ENCODE measurements at places on chromosomes 1 and 21.

GRCh38 chr1:54471588-54471987 lies 65.4 kb upstream of the SSBP3 start:
- DNase-seq = no peak

DNA sequence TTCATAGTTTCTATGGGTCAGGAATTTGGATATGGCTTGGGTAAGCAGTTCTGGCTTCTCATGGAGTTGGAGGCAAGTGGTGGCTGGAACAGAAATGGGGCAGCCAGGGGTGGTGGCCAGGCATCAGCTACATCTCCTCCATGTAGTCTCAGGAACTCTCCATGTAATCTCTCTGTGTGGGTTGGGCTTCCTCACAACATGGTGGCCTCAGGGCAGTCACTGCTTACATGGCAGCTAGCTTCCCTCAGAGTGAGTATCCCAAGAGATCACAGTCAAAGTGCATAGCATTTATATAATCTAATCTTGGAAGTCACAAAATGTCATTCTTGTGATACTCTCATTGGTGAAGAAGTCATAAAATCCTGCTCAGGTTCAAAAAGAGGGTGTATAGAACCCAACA lies 25.7 kb downstream of the MR1 start:
- no peak for DNase-seq

DNA sequence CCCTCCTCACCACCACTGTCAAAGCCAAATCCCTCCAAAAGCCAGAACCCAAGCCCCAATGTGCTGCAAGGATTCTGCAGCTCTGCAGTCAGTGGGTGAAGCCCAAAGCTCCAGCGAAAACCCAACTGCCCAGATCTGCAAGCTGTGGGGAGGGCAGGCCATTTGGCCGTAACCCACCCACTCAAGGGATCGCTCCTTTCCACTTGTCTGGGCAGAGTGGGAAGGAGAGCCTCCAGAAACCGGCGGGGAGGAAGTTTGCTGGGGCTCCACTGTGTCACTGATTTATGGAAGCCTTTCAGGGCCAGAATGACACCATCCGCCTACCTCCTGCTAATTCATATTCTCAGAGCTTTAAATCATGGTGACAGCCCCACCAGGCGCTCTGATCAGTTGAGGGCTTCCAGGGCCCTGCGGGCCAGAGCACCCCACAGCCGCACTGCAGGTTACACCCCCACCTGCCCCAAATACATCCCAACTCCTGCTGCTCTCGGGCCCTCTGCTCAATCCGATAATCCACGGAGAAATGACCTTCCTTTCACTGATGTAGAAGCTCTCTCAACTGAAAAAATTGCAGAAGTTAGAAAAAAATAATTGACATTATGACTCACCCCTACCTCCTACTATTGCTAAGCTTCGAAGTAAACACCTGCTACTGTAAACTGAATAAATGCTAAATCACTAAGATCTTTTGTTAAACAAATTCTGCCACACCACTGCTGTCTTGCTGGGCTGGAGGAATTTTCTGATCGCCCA lies 40.6 kb upstream of the RAB4A start:
- no peak for DNase-seq

GRCh38 chr1:81407000-81407821 lies 393.5 kb upstream of the ADGRL2 start:
- no peak for DNase-seq

- no peak for DNase-seq
Measured at GRCh38 chr1:219629296-219629880, 16.5 kb upstream of the ZC3H11B start.

- no peak for DNase-seq
Measured at GRCh38 chr1:154241703-154242351, 21.1 kb downstream of the UBAP2L start.

- no peak for DNase-seq
Measured at GRCh38 chr1:184789884-184790283, 35.2 kb upstream of the EDEM3 start.

DNA sequence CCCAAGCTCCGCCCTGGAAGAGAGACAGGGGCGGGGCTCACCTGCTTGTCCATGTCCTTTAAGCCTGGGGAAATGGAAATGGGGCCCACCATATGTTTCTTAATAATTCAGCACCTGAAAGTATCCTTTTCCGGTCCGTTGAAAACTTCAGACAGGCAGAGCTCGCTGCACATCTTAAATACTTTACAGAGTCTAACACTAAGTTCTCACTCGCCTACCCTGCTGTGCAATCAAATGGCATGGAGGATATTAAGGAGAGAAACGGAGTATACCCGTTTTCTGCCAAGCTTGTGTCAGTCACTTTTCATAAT lies 467 bp upstream of the CC2D1B start:
- no peak for DNase-seq

- no peak for DNase-seq
Measured at GRCh38 chr1:40599926-40600325, 65.6 kb downstream of the RIMS3 start.

DNA sequence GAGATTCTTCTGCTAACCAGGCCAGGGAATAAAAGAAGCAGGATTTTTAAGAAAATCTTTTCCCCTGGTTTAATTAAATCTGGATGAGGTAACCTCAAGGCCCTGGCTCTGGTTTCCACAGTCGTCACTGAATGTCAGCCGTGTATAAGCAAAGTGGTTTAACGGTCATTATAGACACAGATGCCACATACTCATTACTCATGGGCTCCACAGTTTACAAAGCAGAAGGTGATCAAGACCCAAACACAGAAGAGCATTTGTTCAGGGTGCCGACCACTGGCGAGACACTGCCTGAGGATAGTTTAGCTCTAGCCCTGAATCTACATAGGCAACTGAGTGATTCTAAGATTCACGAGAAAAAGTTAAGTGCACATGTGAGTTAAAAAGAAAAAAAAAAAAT lies 27.8 kb upstream of the RAP1GAP start:
- DNase-seq = no peak

- no peak for DNase-seq
Measured at GRCh38 chr1:112594208-112594876, 24.6 kb downstream of the ST7L start.

GRCh38 chr1:153520818-153521476 lies 14.8 kb downstream of the S100A6 start:
- DNase-seq = no peak

GRCh38 chr1:180953291-180954004 lies 40.8 kb downstream of the KIAA1614 start:
- DNase-seq = no peak

DNA sequence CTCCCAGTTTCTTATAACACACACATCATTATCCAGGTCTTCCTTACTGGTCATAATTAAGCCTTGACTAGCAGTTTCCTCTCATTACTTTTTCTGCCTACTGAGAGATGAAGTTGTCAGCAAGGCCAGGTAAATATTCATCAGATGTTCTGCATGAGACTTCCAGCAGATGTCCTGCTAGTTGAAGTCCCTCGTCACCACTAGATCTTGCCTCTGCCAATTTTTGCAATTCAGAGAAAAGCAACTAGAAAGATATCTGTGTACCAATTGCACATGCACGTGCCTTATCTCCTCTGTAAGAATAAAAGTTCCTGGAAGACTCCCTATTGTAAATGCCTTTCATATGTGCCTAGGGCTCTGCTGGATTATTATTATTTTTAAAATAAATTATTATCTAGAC lies 18.3 kb downstream of the ACKR1 start:
- no peak for DNase-seq

- DNase-seq = no peak
Measured at GRCh38 chr1:206847337-206847834, 18.0 kb upstream of the IL20 start.

DNA sequence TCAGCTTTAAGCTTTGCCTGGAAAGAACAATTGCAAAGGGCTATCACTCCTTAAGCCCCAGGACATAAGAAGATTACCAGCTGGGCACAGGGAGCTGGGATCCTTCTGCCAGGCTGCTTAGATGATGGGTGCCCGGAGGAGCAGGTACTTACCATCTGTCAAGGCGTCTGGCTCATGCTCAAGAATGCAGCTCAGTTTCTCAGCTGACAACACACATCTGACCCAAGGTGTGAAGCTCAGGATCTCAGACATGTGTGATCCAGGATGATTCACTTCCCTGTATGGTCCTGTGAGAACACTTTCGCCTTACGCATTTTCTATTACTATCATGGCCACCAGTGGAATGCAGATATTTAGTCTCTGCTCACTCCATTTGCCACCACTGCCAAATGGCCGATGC lies 14.7 kb upstream of the DISC1 start:
- DNase-seq = no peak

- no peak for DNase-seq
Measured at GRCh38 chr1:209662879-209663327, 10.7 kb upstream of the LAMB3 start.

DNA sequence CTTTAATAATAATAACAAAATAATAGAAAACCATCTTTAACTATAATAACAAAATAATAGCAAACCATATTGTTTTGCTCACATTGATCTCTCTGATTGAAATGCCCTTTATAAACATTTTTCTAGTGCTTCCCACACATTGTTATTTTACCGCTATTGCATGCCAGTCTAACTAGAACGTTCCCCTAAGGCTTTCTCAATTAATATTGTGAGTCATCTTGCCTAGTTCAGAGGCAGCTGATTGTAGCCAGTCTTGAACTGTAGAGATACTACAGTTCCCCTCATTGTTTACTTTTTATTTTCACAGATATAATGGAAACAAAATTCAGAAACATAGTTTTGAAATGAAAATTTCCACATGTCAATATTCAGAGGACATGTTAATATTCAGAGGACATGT lies 192.3 kb upstream of the ADGRL4 start:
- no peak for DNase-seq

- DNase-seq = no peak
Measured at GRCh38 chr1:62022382-62022983, 172.2 kb upstream of the L1TD1 start.

GRCh38 chr1:76269155-76269554 lies 194.6 kb downstream of the ST6GALNAC3 start:
- no peak for DNase-seq

- no peak for DNase-seq
Measured at GRCh38 chr1:178496410-178497135, at the start of gene CLEC20A. CLEC20A (minus strand) TSS chr1:178496964; CDS start chr1:178496939, 25 bp downstream.

DNA sequence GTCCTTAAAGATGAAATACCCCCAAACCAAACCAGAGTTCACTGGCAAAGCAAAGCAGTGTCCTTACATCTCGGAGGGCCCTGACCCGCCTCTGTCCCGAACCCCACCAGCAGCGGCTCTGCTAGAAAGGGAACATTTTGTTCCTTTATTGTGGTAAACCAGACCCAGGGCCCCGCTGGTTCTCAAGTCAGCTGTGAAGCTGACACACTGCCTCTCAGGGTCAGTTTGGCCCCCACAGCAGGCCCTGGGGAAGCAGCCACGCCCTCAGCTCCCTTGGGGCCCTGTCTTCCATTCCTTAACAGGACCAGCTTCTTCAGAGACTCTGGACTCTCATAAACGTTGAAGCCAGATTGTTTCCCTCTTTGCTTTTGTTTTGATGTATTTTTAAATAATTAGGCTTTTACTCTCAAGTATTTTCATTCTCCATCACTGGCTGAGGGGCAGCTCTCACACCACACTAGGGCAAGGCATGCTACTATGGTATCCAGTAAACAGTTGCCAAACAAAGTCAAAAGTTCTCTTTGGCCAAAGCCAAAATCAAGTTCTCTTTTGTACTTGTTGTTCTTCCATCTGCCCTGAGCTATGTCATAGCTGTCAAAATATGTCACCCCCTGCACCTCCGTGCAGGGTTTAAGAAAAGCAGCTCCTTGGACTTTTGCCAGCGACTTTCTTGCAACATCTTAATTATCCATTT lies 61.1 kb upstream of the ANGPTL1 start:
- DNase-seq = no peak

DNA sequence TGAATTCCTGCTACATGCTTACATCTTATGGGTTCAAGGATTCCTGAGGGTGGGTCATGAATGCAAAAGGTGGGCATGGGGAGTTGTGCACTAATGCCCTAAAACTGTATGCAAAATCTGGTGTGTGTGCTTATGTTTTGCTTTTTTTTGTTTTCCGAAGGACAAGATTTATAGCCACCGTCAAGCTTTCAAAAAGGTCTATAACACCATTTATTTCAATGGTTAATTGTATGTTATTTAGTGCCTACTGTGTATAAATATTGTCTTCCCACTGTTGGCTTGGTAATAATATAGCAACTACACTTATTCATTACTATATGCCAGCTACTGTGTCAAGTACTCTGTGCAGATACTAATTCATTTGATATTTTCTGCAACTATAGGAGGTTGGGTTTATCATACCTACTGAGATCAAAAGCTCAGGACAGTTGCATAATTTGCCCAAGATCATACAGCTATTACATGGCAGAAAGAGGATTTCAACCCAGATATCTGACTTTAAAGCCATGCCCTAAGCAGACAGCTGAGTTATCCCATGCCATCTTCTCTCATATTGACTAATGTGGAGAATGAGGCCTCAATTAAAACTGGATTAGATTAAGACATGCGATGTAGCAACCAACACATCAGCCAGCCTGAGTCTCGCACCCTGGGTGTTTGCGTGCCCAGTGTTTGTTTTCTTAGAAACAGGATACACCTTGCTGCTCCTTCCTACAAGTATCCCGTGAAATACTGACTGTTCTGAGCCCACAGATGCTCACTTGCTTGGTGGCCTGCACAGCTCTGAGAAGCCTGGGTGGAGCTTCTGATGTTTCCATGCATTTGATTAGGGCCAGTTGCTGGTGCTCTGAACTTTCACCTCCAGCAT lies 34.6 kb downstream of the GADD45A start:
- no peak for DNase-seq

DNA sequence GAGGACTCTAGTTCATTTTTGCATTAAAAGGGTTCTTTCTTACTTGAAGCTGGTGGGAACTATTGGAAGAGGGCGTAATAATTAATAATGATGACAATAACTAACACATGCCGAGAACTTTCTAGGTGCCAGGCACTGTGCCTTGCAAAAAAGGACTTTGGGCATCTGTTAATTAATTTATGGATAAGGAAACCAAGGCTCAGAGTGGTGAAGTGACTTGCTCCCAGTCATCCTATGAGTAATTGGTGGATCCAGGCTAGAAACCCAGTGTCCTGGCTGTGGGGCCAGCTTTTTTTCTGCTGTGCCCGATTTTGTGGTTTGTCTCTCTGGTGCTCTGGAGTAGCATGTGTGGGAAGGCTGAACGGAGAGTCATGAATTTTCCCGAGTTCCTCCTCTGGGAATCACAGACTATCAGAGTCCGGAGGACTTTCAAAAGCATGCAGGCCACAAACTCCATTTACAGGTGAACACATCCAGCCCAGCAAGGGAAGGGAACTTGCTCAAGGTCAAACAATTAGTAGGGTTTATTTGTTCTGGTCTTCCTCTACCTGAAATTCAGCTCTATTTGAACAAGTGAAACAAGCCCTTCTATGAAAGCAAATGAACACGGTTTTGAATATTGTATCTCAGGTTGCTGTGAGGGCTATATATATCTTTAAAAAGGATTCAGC lies 23.4 kb downstream of the ROR1 start:
- no peak for DNase-seq

- no peak for DNase-seq
Measured at GRCh38 chr1:244242446-244242845, 191.4 kb downstream of the ZBTB18 start.

DNA sequence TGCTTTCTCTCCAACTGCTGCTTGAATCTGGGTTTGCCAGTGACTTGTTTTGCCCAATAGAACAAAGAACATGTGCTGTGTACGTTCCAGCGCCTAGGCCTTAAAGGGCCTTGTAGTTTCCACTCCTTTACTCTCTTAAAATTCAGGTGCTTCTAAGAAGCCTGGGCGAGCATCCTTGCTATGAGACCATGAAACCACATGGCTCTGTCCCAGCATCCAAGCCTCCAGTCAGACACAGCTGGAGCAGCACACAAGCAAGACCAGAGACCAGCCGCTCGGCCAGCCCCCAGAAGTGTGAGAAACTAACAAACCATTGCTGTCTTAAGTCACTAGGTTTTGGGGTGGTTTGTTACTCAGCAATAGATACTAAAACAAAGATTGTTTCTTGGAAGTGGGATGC lies 15.1 kb downstream of the PLEKHO1 start:
- no peak for DNase-seq

All from WTC11 (cell line).